ENCODE measurements at places on chromosomes 4 and X.

DNA sequence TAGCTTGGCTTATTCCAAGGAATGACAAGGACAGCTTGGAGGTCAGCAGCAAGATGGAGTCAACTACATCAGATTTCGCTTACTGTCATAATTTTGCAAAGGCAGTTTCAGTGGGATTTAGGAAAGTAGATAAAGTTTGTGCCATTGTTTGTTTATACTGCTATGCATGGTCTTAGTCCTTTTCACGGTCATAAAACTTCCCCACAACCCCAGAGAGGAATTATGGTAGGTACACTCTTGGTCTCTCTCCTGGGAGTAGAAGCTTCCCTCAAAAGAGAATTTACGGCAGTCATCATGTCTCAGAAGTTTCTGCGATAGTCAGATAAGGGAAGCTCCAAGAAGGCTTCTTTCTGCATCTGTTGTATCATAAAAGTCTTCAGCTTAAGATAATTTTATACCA lies 27.9 kb upstream of the HERC6 start:
- no peak overlapping the region for H3K4me3 ChIP-seq
- no peaks in the 10 kb centered on the region for H3K4me1 ChIP-seq
- H3K27ac ChIP-seq = no peak overlapping the region
- no peaks in the 10 kb centered on the region for H3K36me3 ChIP-seq
- H3K27me3 ChIP-seq = no peaks in the 10 kb centered on the region

DNA sequence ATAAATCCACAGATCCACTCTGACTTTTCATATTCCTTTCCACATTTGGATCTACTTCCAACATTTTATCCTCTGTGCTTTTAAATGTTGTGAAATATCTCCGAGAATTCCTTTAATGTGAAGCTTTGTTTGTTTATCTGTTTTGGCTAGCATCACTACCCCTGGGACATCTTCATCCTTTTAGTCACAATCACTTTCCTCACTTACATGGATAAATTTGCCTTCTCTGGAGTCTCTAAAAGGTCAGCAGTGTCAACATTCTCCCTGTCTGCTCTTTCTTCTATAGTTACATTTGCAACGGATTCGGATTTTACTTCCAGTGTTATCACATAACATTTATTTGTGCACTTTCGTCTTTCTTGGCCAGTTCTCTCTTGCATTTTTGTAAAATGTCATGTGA lies 34.2 kb upstream of the LRAT start:
- H3K27ac ChIP-seq = no peak overlapping the region
- H3K36me3 ChIP-seq = no peaks in the 10 kb centered on the region
- H3K4me3 ChIP-seq = no peak overlapping the region
- H3K4me1 ChIP-seq = no peaks in the 10 kb centered on the region
- no peaks in the 10 kb centered on the region for H3K27me3 ChIP-seq

GRCh38 chrX:111465669-111466068 lies 45.8 kb upstream of the SERTM2 start:
- H3K27ac ChIP-seq = no peak overlapping the region
- H3K27me3 ChIP-seq = peaks cover 5% of the 10 kb centered on the region
- no peaks in the 10 kb centered on the region for H3K4me1 ChIP-seq
- H3K36me3 ChIP-seq = no peaks in the 10 kb centered on the region

GRCh38 chr4:37054531-37055077 lies 189.9 kb upstream of the NWD2 start:
- no peaks in the 10 kb centered on the region for H3K27me3 ChIP-seq
- DNase-seq = peak; percentile 19
- no peak overlapping the region for H3K4me3 ChIP-seq
- no peaks in the 10 kb centered on the region for H3K36me3 ChIP-seq
- no peaks in the 10 kb centered on the region for H3K4me1 ChIP-seq

GRCh38 chr4:42262701-42263490 lies 110.4 kb upstream of the BEND4 start:
- no peaks in the 10 kb centered on the region for H3K36me3 ChIP-seq
- H3K27me3 ChIP-seq = no peaks in the 10 kb centered on the region
- H3K4me1 ChIP-seq = no peaks in the 10 kb centered on the region

DNA sequence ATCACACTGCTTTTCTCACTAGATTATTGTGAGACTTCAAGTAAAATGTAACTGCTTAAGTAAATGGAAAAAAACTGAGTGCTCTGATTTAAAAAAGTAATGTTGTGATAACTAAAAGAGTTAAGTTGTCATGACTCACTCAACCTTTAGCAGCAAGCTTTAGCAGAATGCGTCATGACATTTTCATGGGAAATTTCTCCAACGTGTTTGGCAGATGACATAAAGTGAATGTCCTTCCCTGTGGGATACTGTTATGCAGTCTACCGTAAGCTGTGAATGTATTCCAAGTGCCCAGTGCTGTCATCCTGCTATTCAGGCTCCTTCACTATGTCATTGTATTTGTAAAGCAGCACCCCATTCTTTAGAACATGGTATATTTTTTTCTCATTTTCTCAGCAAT lies 136.2 kb downstream of the CPXCR1 start:
- no peaks in the 10 kb centered on the region for H3K4me1 ChIP-seq
- peaks cover 3% of the 10 kb centered on the region for H3K27me3 ChIP-seq
- DNase-seq = peak; percentile 33
- no peak overlapping the region for H3K27ac ChIP-seq

- no peak overlapping the region for H3K4me3 ChIP-seq
- DNase-seq = no peak
- peaks cover 6% of the 10 kb centered on the region for H3K4me1 ChIP-seq
- no peaks in the 10 kb centered on the region for H3K36me3 ChIP-seq
These were observed 2.9 kb downstream of the ANOS1 start for GRCh38 chrX:8728932-8729535.

- H3K27me3 ChIP-seq = no peaks in the 10 kb centered on the region
- no peak overlapping the region for H3K4me3 ChIP-seq
- peaks cover 65% of the 10 kb centered on the region for H3K36me3 ChIP-seq
- no peak overlapping the region for H3K27ac ChIP-seq
- no peak for DNase-seq
- no peaks in the 10 kb centered on the region for H3K4me1 ChIP-seq
These were observed 78.4 kb downstream of the IRF2 start for GRCh38 chr4:184395971-184396391.

DNA sequence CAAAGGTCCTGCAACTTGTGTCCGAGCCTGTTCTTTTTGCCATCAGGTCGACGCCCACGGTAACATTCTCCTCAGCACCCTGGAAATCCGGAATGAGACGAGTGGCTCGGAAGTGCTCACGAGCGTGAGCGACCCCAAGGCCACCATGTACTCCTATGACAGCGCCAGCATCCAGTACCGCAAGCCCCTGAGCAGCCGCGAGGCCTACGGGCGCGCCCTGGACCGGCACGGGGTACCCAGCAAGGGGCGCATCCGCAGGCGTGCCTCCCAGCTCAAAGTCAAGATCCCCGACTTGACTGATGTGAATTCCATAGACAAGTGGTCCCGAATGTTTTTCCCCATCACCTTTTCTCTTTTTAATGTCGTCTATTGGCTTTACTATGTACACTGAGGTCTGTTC lies 37.9 kb downstream of the COMMD8 start:
- no peaks in the 10 kb centered on the region for H3K4me1 ChIP-seq
- H3K27me3 ChIP-seq = no peaks in the 10 kb centered on the region
- no peak overlapping the region for H3K4me3 ChIP-seq
- no peaks in the 10 kb centered on the region for H3K36me3 ChIP-seq
- DNase-seq = no peak
- H3K27ac ChIP-seq = no peak overlapping the region

DNA sequence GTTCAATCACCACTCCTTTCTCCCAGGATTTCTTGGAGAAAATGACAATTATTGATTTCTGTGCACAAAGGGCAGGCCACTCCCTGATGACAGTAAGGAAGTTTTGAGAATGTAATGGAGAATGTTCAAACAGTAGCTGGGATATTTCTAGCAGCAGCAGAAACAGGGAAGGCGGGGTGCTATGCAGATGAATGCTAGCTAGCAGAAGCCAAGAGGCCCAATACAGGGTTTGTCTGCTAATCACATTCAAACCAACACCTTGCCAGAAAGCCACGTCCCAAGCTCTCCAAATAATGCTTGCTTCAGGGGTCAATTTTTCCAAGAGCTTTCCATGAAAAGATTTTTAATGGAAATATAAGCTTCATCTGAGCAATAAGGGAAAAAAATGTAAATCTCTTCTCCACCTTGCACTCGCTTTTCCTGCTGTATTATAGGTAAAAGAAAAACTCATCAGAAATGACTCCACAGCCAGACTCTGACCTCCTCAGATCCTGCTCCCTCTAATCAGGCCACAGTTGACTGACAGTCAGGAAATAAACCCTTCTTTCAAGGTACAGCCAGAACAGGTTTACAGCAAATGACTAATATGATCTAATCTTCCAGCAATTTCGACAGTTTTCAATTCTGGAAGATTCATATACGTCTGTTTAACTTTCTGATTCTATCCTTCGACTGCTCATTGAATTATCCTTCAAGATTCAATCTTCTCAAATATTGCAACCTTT lies 84.7 kb upstream of the PCDH19 start:
- H3K27ac ChIP-seq = peak overlapping the region; percentile 59
- no peak overlapping the region for H3K4me3 ChIP-seq
- peak; percentile 90 for DNase-seq
- H3K27me3 ChIP-seq = peaks cover under 1% of the 10 kb centered on the region
- no peaks in the 10 kb centered on the region for H3K4me1 ChIP-seq

DNA sequence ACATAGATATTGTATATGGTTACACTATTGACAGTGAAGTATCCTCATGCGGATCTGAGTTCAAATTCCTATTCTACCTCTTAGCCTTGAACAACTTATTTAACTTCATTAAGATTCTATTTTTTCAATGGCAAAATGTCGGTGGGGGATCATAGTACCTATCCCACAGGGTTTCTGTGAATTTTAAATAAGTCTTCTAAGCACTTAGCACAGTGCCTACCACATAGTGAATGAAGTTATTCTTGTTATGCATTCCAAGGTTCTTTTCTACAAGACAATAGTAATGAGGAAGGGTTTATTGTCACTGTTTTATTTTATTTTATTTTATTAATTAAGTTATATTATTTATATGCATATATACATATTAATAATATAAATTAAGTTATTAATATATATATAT lies 8.8 kb upstream of the ENAM start:
- no peak overlapping the region for H3K27ac ChIP-seq
- H3K4me1 ChIP-seq = no peaks in the 10 kb centered on the region
- no peak for DNase-seq
- H3K36me3 ChIP-seq = no peaks in the 10 kb centered on the region
- H3K27me3 ChIP-seq = no peaks in the 10 kb centered on the region

- no peak overlapping the region for H3K4me3 ChIP-seq
- H3K4me1 ChIP-seq = no peaks in the 10 kb centered on the region
- H3K27ac ChIP-seq = no peak overlapping the region
- DNase-seq = peak; percentile 22
- H3K27me3 ChIP-seq = no peaks in the 10 kb centered on the region
These were observed 25.4 kb upstream of the METAP1 start for GRCh38 chr4:98969878-98970785.

- no peaks in the 10 kb centered on the region for H3K4me1 ChIP-seq
- H3K27ac ChIP-seq = no peak overlapping the region
- no peak for DNase-seq
- no peaks in the 10 kb centered on the region for H3K36me3 ChIP-seq
- no peak overlapping the region for H3K4me3 ChIP-seq
- H3K27me3 ChIP-seq = no peaks in the 10 kb centered on the region
These were observed 323.3 kb downstream of the DCTD start for GRCh38 chr4:182593864-182594263.

- no peak overlapping the region for H3K4me3 ChIP-seq
- H3K36me3 ChIP-seq = no peaks in the 10 kb centered on the region
- peak; percentile 22 for DNase-seq
- no peaks in the 10 kb centered on the region for H3K4me1 ChIP-seq
- no peak overlapping the region for H3K27ac ChIP-seq
These were observed 58.2 kb downstream of the WDR17 start for GRCh38 chr4:176123710-176124407.

GRCh38 chrX:66680451-66680850 lies 41.6 kb upstream of the EDA2R start:
- DNase-seq = no peak
- no peaks in the 10 kb centered on the region for H3K27me3 ChIP-seq
- no peak overlapping the region for H3K4me3 ChIP-seq
- no peaks in the 10 kb centered on the region for H3K4me1 ChIP-seq

GRCh38 chrX:13151828-13152517 lies 107.6 kb upstream of the FAM9C start:
- H3K4me3 ChIP-seq = no peak overlapping the region
- peak overlapping the region; percentile 62 for H3K27ac ChIP-seq
- no peaks in the 10 kb centered on the region for H3K36me3 ChIP-seq
- H3K27me3 ChIP-seq = peaks cover 16% of the 10 kb centered on the region

DNA sequence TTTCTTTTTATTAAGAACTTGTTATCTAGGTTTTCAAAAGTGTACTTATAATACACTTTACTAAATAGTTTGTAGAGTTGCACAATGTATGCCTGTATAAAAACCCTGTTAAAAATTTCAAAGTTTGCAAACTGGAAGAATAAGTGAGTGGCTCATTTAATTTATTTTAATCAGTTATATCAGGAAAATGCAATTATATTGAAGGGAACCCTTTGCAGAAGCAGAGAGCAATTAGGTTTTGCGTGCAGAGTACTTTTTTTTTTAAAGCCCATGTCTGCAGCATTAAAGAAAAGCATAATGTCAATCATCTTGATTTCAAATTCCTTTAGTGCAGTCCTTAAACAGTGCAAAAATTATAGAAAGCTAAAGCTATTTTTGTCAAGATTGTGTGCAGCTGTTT lies 271.3 kb upstream of the LDB2 start:
- no peaks in the 10 kb centered on the region for H3K4me1 ChIP-seq
- no peak for DNase-seq
- no peak overlapping the region for H3K27ac ChIP-seq
- H3K4me3 ChIP-seq = no peak overlapping the region
- no peaks in the 10 kb centered on the region for H3K36me3 ChIP-seq

DNA sequence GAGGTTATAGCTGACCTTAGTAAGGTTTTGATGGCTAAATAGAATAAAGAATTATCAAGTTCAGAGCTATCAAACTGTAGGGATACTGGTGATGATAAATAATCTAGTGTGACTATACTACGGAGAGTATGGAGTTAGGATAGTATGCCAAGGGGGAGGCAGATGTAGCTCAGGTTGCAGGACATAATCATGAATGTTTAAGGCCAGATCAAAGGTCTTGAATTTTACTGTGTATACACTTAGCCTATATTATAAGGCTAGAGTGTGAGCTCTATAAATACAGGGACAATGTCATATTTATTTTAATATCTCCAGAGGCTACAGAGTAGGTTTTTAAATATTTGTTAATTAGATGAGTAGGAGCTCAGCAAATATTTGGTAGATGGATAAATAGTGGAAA lies 131.1 kb upstream of the STIM2 start:
- no peaks in the 10 kb centered on the region for H3K4me1 ChIP-seq
- no peak overlapping the region for H3K4me3 ChIP-seq
- peaks cover 8% of the 10 kb centered on the region for H3K36me3 ChIP-seq
- DNase-seq = no peak
- H3K27ac ChIP-seq = no peak overlapping the region
- H3K27me3 ChIP-seq = no peaks in the 10 kb centered on the region

GRCh38 chr4:117771647-117772337 lies 262.5 kb upstream of the NDST3 start:
- H3K4me3 ChIP-seq = no peak overlapping the region
- no peaks in the 10 kb centered on the region for H3K4me1 ChIP-seq
- H3K27ac ChIP-seq = no peak overlapping the region
- DNase-seq = no peak

- H3K4me1 ChIP-seq = peaks cover 13% of the 10 kb centered on the region
- peaks cover 3% of the 10 kb centered on the region for H3K36me3 ChIP-seq
- H3K4me3 ChIP-seq = no peak overlapping the region
- no peaks in the 10 kb centered on the region for H3K27me3 ChIP-seq
These were observed 2.4 kb upstream of the FGFBP2 start for GRCh38 chr4:15965325-15965724.

- H3K4me3 ChIP-seq = peak overlapping the region; percentile 30
- H3K36me3 ChIP-seq = no peaks in the 10 kb centered on the region
- peak; percentile 24 for DNase-seq
- peaks cover 25% of the 10 kb centered on the region for H3K27me3 ChIP-seq
- no peak overlapping the region for H3K27ac ChIP-seq
These were observed 40.7 kb upstream of the GPC3 start for GRCh38 chrX:134025986-134026545.

Measured in muscle of leg (tissue), 16 donors.